ENCODE measurements at places on chromosomes 6 and 20.

DNA sequence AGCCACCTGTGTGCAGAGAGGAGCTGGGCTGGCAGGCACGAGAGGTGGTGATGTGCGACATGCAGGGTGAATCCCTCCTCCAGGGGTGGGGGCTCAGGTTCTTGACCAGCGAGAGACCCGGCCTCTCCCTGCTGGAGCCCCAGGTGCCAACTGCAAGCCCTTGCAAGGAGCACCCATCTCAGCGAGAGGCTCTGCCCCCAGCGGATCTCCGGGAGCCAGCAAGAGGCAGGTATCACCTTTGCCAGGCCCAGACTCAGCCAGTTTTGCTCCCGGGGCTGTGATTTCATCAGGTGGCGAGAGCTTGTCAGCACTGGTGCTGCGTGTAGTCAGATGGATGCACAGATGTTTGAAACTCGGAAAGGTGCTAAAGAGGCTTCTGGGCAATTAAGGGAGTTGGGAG is 87.7 kb downstream of the TFAP2C start:
- no peak for DNase-seq

- DNase-seq, result peak; percentile 40
Observed at GRCh38 chr6:155472886-155473285, 17.2 kb upstream of the NOX3 start.

- no peak for DNase-seq
Observed at GRCh38 chr6:161035981-161036263, 44.4 kb downstream of the MAP3K4 start.

DNA sequence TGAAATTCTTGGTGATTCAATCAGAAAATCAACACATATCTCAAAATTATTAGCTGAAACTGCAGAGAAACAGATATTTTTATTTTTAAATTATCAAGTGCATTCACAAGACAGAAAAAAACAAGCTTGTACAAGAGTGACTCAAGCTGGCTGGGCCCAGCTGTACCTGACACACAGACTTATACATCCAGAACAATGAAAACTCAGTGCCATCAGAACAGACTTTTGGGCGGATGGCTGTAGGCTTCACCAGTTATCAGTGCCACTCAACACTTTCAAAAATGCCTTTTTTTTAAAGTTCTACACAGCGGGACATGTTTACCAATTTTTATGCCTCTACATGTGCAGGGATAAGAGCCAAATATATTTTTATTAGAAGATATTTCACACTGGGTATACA is 102.8 kb downstream of the MYB start:
- DNase-seq, result no peak

GRCh38 chr20:38094373-38094891 is 60.9 kb downstream of the RPRD1B start:
- DNase-seq, result peak; percentile 91

DNA sequence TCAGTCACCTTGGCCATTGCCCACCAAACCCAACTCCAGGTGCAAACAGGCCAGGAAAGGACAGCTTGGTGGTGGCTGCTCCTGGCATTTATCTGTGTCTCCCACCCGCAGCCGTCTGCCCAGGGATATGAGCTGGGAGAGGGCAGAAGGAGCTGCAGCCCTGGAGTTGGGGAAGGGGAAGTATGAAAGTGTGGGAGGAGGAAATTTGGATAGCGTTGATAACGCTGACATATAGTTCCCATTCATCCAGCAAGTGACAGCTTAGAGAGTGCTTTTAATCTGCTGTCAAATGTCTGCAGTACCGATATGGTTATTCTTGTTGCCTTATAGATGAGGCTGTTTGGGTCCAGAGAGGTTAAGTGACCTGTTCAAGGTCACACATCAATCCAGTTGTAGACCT is 741 bp downstream of the KCNK16 start:
- no peak for DNase-seq

Data from GM23248 (cell line).